A172 (cell line): ENCODE measurements at places on chromosomes 5 and 9.

DNA sequence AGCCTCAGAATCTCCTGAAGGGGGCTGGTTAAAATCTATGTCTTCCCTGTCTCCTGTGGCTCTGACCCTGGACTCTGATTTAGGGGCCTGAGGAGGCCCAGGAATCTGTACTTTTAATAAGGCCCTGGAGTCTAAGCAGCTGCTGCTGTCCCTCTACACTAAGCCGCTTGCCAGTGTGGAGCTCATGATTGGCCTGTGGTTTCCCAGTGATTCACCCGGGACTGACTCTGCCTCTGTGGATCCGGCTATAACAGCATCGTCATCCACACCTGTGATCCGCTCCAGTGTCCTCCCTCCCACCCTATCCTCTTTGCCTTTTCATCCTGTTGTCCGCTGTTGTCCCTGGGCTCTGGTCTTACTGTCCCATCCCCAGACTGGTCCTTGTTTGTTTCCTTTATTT is 3.7 kb downstream of the SLC31A2 start:
- DNase-seq, result peak; percentile 82

DNA sequence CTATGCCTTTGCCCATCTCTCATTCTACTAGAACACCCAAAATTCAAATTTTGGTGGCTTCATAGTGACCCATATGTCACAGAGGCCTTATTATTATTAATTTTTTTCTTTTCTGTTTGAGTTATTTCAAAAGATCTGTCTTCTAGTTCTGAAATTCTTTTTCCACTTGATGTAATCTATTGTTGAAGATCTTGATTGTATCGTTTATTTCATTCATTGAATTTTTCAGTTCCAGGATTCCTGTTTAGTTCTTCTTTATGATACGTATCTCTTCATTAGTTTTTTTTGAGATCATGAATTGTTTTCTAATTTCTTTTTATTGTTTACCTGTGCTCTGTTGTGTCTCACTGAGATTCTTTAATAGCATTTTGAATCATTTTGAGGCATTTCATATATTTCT is 24.6 kb upstream of the APBA1 start:
- no peak for DNase-seq

- DNase-seq, result peak; percentile 7
Measured at GRCh38 chr9:101235105-101235866, 149.5 kb downstream of the BAAT start.

DNA sequence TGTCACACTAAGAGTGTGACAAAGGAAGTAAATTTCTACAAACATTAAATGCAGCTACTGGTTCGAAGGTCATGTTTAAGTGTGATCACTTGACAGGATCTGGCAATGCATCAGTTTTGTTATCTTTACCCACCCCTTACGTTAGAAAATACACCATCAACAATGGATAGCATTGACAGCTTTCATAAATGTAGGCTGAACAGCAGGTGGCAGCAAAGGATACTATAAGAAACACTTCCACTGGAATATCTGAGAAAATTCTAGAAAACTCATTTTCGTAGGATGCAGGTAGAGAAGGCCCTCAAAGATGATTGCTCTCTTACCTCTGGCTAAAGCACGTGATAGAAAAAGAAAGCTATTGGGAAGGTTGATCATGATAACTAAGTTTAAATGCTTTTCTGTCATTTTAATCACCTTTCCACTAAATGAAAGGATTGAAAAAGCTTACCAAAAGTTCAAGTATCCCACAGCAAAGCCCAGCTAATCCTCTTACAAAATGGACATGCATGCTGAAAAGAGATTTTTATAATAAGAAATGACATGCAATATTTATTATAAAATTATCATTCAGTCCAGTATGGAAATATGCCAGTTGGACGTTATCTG is 292.5 kb downstream of the PARP8 start:
- peak; percentile 22 for DNase-seq

- no peak for DNase-seq
Measured at GRCh38 chr5:143073766-143074165, 303.6 kb downstream of the ARHGAP26 start.

GRCh38 chr9:86670536-86670935 is 276.8 kb downstream of the GAS1 start:
- DNase-seq, result no peak

DNA sequence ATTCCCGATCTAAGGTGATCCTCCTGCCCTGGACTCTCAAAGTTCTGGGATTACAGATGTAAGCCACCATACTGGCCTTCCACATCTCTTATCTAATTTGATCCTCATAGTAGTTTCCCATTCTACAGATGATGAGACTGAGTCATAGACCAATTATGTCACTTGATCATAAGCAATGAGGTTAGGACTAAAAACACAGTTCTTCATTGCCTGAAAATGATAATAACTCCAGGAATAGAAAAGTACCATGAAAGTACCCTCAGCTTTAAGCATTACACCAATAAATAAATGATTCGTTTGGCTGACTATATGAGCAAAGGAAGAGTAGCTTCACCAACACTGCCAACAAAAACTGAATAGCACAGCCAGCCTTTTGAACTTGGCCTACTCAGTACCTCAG is 389.5 kb downstream of the ACTL7B start:
- no peak for DNase-seq

DNA sequence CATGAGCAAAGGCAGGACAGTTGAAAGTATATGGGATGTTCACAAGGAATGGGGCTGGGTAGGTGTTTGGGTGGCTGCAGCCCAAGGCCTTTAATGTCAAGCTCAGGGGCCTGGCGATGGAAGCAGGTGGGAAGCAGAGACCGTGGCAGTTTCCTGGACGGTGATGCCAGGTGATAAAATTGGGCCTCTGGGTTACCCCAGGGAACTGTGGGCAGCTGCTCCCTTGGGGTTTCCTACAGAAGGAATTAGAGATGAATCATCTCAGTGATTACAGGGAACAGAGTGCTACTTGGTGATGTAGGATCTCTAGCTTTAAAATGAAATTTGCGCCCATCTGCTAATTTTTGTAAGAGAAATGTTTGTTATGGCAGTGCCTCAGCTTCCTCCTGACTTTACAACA is 39.2 kb downstream of the TSTD2 start:
- peak; percentile 55 for DNase-seq

DNA sequence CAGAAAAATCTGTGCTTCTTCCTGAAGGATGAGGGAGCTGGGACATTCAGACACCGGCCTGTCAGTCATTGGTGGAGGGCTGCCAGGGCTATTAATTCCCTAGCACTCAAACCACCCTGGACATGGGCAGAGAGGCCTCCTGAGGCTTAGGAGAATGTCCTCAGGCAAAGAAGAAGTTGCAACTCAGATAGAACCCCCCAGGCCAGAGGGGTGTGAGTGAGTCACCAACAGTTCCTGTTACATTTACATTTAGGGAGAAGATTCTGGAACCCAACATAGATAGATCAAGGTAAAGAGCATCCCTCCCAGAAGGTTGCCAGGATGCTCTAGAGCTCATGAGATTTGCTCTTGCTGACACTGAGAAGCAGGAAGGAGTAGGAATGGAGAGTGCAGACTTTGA is 29.2 kb upstream of the SYK start:
- no peak for DNase-seq

- no peak for DNase-seq
Measured at GRCh38 chr5:74185599-74185998, 454.9 kb downstream of the ENC1 start.

- DNase-seq, result no peak
Measured at GRCh38 chr5:175747539-175748060, 89.7 kb downstream of the HRH2 start.

- DNase-seq, result no peak
Measured at GRCh38 chr5:58759745-58760144, 176.9 kb downstream of the RAB3C start.

DNA sequence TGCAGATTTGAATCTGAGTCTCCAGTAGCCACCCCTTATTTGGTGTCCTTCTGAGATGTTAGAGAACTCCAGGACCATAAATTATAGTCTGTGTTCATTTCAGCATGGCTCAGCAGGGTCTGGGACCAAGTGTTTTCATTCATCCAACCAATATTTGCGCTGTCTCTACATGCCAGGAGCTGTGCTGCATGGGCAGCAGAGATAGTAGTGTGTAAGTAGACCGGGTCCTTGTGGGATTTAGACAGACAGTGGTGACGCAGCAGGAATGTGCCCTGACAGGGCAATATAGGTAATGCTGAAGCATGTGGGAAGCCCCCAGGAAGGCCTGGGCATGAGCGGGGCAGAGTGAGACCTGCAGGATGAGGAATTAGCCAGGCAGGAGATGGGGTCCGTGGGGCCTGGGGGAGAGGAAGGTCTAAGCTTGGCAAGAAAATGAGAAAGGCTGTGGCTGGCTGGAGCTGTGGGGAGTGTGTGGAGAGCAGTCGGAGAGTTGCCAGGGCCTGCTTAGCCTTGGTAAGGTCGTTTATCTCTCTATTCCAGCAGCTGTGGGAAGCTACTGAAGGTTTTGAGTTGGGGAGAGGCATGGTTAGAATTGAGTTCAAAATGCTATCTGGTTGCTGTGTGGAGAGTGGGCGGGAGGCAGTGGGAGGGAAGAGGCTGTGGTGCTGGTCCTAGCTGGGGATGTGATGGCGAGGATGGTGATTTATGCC is 16.8 kb downstream of the STXBP1 start:
- DNase-seq, result no peak

DNA sequence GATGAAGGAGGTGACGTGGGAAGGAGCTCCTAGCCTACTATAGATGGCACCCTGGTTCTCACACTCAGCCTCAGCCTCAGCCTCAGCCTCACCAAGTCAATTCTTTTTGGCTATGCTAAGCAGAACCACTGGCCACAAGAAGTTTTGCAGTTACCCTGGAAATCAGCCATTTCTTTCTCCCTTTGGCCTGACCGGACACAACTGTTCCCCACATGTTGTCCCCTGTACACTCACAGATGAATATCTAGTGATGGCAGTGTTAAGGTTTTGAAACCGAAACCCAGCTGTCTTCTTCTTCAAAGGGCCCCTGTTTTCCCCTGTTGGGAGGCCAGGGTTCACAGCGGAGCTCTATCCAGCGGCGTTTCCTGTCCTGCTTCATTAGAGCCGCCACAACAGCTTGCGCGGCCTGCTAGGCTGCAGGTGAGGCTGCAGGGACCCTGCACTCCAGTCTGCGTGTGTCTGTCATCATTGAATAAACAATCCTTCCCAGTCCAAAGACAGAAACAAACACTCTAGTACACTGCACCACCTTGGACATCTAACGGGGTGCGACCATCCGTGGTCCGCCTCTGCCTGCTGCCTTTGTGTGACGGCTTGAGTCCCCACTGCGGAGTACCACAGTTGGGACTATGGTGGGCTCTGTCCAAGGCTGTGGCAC is 250.5 kb downstream of the DENND1A start:
- no peak for DNase-seq

- no peak for DNase-seq
Measured at GRCh38 chr9:108812396-108813025, 43.3 kb downstream of the ACTL7B start.

DNA sequence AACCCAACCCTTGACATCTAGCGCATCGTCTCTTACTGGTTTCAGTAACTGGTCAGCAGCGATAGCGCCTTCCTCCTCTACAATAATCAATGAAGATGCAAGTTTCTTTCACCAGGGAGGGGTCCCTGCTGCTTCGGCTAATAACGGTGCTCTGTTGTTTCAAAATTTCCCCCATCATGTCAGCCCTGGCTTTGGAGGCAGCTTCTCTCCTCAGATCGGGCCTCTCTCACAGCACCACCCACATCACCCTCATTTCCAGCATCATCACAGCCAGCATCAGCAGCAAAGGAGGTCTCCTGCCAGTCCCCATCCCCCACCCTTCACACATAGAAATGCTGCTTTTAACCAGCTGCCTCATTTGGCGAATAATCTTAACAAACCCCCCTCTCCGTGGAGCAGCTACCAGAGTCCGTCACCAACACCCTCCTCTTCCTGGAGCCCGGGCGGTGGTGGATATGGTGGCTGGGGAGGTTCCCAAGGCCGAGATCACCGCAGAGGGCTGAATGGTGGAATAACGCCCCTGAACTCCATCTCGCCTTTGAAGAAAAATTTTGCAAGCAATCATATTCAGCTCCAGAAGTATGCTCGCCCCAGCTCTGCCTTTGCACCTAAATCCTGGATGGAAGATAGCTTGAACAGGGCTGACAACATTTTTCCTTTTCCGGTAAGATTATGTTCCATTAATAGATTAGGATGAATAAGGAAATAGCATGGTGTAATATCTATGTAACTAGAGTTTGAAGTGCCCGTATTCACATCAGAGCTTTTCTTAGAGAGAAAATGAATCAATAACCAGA is 2.2 kb downstream of the CPEB4 start:
- DNase-seq, result peak; percentile 42

- DNase-seq, result peak; percentile 36
Measured at GRCh38 chr5:163506726-163507125, 1.3 kb downstream of the MAT2B start.

GRCh38 chr9:16627967-16628366 is 242.5 kb downstream of the BNC2 start:
- peak; percentile 81 for DNase-seq

GRCh38 chr9:5274770-5275169 is 29.7 kb downstream of the RLN2 start:
- no peak for DNase-seq

DNA sequence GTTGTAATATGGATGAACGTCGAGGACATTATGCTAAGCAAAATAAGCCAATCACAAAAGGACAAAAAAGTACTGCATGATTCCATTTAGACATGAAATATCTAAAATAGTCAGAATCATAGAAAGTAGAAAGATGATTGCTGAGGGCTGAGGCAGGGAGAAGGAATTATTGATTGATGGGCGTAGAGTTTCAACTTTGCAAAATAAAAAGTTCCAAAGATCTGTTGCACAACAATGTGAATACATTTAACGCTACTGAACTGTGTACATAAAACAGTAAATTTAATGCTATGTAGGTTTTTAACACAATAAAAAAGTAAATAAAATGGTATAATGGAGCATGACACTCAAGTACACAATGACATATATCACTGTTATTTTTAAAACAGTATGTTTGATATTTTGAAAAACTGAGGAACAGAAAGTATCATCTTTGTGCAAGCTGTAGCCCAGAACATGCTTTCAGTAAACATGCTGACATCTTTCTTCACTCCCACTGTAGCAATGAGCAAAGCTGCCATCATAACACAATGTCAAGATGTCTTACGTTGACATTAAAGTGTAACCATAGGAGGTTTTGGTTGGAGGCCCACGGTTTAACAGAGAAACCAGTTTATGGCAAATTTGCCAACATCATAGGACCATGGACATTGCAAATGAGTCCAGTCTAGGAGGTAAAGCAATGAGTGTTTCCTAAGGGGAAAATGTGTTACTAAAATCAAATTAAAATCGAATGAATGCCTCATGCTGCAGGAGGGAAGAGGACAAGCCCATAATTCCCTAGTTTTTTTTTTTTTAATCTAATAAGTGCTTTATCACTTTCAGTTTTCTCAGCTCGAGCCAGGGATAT is 125.8 kb upstream of the SGCD start:
- no peak for DNase-seq
